Fibroblast of lung (primary cell): ENCODE measurements at places on chromosomes 2 and 18. TPM values are rescaled to one million over a fixed set of nuclear protein-coding genes. Genes with fewer than 3 reads are reported as not detected.

The DLX2 gene
- total RNA-seq: not detected in 2 replicates

- no peaks in the 10 kb centered on the region for H3K4me1 ChIP-seq
- H3K27ac ChIP-seq: no peak overlapping the region
- H3K27me3 ChIP-seq: peaks cover 18% of the 10 kb centered on the region
These were observed 50.8 kb downstream of the EDAR start for GRCh38 chr2:108938077-108938710.

The PLGLB2 gene
- total RNA-seq: 1.3 and 1.7 TPM in 2 replicates

DNA sequence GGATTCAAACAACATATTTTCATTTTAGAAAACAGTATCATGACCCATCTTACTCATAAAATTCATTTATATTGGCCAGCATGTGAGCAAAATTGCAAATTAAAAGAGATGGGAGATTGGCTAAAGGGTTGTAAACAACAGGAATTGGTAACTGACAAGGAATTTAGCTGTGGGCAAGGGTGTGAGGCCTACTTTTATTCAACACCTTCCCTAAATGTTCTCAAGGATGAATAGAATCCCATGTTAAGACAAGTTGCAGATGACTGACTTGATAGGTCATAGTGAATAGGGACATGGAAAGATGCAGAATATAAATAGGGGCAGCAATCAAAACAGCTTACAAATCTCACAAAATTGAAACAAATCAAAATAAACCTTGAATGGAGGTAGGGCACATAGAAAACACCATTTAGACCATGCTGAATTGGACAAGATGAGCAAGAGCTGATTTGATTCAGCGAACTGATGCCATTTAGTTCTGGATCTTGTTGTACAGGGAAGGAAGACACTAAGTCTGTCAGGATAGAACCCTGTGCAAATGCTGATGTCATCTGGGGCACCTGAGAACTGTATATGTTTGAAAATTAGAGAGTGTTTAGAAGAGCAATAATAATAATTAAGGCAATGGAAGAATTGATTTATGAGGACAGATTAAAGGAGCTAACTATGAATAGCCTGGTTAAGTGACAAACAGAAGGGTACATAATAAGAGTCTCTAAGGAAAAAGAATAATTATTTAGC, 509.7 kb downstream of the ZEB2 start:
- no peaks in the 10 kb centered on the region for H3K36me3 ChIP-seq
- H3K4me1 ChIP-seq: no peaks in the 10 kb centered on the region
- H3K4me3 ChIP-seq: no peak overlapping the region

The TMEM247 gene
- total RNA-seq: not detected in 2 replicates

The HOXD3 gene
- total RNA-seq: not detected in 2 replicates

DNA sequence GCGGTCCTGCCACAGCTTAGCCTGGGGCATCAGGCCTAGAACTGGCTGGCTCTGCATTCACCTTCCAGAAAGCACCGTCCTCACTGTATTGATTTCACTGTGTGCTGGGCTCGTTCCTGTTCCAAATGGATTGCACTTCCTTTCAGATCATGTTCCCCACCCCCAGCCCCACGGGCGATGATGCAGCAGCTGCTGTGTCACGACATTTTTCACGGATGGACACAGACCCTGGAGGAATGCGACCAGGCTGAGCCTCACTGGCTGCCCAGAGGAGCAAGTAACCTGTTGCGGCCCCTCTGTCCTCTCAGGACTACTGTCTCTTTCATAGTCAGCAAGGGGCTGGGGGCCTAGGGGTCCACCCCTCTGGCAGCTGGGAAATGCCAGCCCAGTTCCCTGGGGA, 50.3 kb downstream of the CAPN13 start:
- no peaks in the 10 kb centered on the region for H3K36me3 ChIP-seq
- H3K4me1 ChIP-seq: no peaks in the 10 kb centered on the region
- H3K27ac ChIP-seq: no peak overlapping the region
- no peak overlapping the region for H3K4me3 ChIP-seq
- no peak for DNase-seq

DNA sequence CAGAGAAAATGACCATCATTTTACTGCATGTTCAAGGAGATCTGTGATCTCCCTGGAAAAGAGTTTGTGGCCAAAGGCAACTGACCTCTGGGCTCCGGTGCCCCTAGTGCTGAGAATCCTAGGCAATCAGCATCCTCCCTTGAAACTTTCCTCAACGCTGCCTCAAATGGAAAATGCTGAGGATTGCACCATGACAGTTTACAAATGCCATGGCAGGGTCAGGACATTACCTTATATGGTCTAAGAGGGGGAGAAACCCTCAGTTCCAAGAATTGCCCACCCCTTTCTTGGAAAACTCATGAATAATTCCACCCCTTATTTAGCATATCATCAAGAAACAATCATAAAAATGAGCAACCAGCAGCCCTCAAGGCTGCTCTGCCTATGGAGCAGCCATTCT, 48.3 kb downstream of the ALPK2 start:
- H3K27ac ChIP-seq: peak overlapping the region; percentile 21
- H3K4me1 ChIP-seq: peaks cover 22% of the 10 kb centered on the region
- H3K27me3 ChIP-seq: no peaks in the 10 kb centered on the region
- no peaks in the 10 kb centered on the region for H3K36me3 ChIP-seq

GRCh38 chr2:224909885-224910573, 132.2 kb downstream of the DOCK10 start:
- no peaks in the 10 kb centered on the region for H3K27me3 ChIP-seq
- DNase-seq: peak; percentile 97
- no peaks in the 10 kb centered on the region for H3K36me3 ChIP-seq
- no peak overlapping the region for H3K4me3 ChIP-seq
- peaks cover 7% of the 10 kb centered on the region for H3K4me1 ChIP-seq

DNA sequence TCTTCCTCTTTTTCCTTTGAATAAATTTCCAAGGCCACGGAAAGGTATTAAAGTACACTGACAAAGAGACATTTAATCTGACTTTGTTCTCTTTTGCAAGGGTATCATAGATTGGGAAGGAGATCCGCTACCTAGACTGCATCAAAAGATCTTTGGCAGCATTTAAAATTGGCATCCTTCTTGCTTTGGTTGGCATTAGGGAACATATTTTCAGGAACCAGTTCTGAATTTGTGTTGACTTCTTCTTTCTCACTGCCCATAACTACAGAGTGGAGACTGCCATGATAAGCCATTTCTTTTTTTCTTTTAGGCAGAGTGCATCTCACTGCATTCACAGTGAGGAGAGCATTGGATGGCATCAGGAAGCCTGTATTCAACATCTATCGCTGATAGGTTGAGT, 83.4 kb downstream of the DOCK10 start:
- no peak overlapping the region for H3K4me3 ChIP-seq
- H3K36me3 ChIP-seq: no peaks in the 10 kb centered on the region
- H3K27me3 ChIP-seq: no peaks in the 10 kb centered on the region
- no peak for DNase-seq
- peaks cover 4% of the 10 kb centered on the region for H3K4me1 ChIP-seq

DNA sequence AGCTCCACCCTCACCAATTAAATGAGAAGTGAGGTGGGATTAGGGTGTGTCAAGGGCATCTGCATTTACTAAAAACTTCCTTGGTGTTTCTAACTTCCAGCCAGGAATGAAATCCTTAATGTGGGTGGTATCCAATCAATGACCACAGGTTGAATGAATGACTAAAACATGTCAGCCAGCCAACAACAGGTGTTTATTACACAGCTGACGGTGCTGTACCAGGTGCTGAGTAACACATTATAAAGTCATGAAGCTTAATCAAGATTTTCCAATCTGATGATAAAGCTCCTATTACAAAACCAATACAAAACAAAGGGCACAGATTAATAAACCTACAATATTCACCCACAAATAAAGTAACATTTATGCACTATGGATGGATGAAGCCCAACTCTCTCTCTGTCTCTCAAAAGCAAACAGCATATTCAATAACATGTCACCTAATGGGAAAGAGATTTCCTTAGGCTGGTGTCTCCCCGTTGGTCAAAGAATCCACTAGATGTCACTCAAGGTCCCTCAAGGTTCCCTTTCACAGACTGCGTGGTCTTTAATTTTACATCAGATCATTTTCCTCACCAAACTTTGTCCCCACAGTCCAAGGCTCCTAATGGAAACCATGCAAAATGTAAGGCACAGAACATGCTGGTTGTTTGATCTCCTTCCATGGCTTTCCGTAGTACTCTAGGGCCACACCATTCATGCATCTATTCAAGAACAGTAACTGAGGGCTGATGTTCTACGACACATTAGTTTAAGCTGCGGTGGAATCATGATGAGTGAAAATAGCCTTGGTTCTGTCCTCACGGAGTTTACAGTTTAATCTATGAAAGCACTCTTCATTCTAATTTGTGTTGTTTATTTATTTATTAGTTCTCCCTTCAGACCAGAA, 6.4 kb upstream of the PTPN4 start:
- H3K27me3 ChIP-seq: no peaks in the 10 kb centered on the region
- H3K4me1 ChIP-seq: peaks cover 7% of the 10 kb centered on the region
- no peak overlapping the region for H3K4me3 ChIP-seq

- no peaks in the 10 kb centered on the region for H3K27me3 ChIP-seq
- no peaks in the 10 kb centered on the region for H3K36me3 ChIP-seq
- H3K27ac ChIP-seq: no peak overlapping the region
- no peak overlapping the region for H3K4me3 ChIP-seq
- H3K4me1 ChIP-seq: no peaks in the 10 kb centered on the region
These were observed 151.7 kb upstream of the KLF7 start for GRCh38 chr2:207317378-207317984.

DNA sequence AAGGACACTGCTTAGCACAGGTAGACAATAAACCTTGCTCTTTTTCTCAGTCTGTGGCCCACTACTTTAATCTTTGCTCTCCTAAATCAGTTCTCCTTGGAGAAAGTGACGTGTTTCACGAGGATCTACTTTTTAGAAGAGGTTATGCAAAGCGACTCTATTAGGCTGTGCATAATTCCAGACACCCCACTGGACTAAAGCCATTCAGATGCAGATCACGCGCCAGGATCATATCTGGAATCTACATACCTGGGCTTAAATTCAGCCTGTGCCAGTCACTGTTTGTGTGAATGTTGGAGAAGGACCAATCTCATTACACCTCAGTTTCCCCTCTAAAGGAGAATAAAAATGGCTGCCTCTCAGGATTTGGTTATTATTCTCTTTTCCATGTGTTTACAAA, 413.0 kb upstream of the MYT1L start:
- H3K27me3 ChIP-seq: no peaks in the 10 kb centered on the region
- no peaks in the 10 kb centered on the region for H3K36me3 ChIP-seq
- no peak for DNase-seq
- H3K4me3 ChIP-seq: no peak overlapping the region
- no peaks in the 10 kb centered on the region for H3K4me1 ChIP-seq
- no peak overlapping the region for H3K27ac ChIP-seq

- H3K27me3 ChIP-seq: no peaks in the 10 kb centered on the region
- no peak overlapping the region for H3K4me3 ChIP-seq
- DNase-seq: no peak
- no peak overlapping the region for H3K27ac ChIP-seq
These were observed 326.1 kb upstream of the SKOR2 start for GRCh38 chr18:47577520-47577919.

The HOXD4 gene
- total RNA-seq: not detected in 2 replicates

- H3K27ac ChIP-seq: peak overlapping the region; percentile 78
- DNase-seq: peak; percentile 98
- peaks cover 41% of the 10 kb centered on the region for H3K4me1 ChIP-seq
- H3K36me3 ChIP-seq: peaks cover 10% of the 10 kb centered on the region
- no peaks in the 10 kb centered on the region for H3K27me3 ChIP-seq
- H3K4me3 ChIP-seq: no peak overlapping the region
These were observed 69.3 kb upstream of the MCFD2 start for GRCh38 chr2:46984642-46985476.

- H3K4me3 ChIP-seq: no peak overlapping the region
- no peaks in the 10 kb centered on the region for H3K27me3 ChIP-seq
- no peak overlapping the region for H3K27ac ChIP-seq
- H3K4me1 ChIP-seq: no peaks in the 10 kb centered on the region
- H3K36me3 ChIP-seq: no peaks in the 10 kb centered on the region
- no peak for DNase-seq
These were observed 51.2 kb upstream of the DAPL1 start for GRCh38 chr2:158743879-158744278.

The CXCR2 gene
- not detected in 2 replicates for total RNA-seq

GRCh38 chr2:48617618-48618017, at the start of gene GTF2A1L:
GTF2A1L (plus strand) TSS chr2:48617856; CDS start chr2:48617875, 19 bp downstream.
- no peak for DNase-seq
- no peak within 1 kb of the TSS for H3K27ac ChIP-seq
- H3K4me3 ChIP-seq: no peak within 1 kb of the TSS
- no peaks in the 10 kb centered on the region for H3K4me1 ChIP-seq

- no peaks in the 10 kb centered on the region for H3K36me3 ChIP-seq
- DNase-seq: no peak
- H3K4me1 ChIP-seq: peaks cover 12% of the 10 kb centered on the region
These were observed 91.4 kb upstream of the LGALSL start for GRCh38 chr2:64362562-64363026.

The ERMN gene
- 0.17 TPM in 1 of 2 replicates, not detected in the other for total RNA-seq

The BIRC6 gene
- 110 and 162 TPM in 2 replicates for total RNA-seq

The SPP2 gene
- total RNA-seq: not detected in 2 replicates

DNA sequence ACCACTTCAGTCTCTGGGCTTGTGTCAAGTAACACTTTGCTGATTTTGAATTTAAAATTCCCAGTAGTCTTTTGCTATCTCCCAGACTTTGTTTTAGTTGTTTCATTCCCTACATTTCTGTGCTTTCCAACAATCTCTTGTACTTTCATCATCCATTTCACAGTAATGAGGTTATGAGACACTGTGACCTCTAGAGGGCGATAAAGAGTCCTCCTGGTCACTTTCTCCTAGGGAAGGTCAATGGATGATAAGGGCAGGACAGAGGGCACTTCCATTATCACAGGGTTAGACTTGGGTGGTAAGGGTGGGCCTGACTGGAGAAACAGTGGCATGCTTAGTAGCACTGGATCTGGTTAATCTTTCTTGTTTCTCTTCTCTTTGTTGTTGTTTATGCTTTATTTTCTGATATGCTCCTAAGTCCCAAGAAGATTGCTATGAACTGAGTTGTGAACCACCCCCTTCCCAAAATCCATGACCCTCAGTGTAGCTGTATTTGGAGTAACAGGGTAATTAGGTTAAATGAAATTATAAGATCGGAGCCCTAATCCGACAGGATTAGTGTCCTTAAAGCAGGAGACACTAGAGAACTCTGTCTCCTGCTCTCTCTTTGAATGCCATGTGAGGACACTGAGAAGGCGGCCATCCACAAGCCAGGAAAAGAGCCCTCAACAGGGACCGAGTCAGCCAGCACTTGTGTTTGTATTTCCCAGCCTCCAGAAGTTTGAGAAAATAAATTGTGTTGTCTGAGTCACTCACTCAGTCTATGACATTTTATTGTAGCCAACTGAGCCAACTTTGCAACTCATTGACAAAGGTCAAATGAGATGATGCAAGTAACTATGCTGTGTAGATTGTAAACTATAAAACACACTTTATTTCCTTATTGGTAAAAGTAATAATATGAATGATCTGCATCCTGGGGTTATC, 779.2 kb downstream of the CNTNAP5 start:
- H3K27ac ChIP-seq: no peak overlapping the region
- no peaks in the 10 kb centered on the region for H3K36me3 ChIP-seq
- H3K4me1 ChIP-seq: no peaks in the 10 kb centered on the region

The OSBPL6 gene
- 2.1 and 5.3 TPM in 2 replicates for total RNA-seq
